ENCODE measurements at places on chromosomes 2 and 18.
A peak's percentile ranks its signal among the peaks of the same experiment; 100 is the strongest.

- H3K27ac ChIP-seq, result no peak overlapping the region
- H3K36me3 ChIP-seq, result no peaks in the 10 kb centered on the region
- H3K4me1 ChIP-seq, result no peaks in the 10 kb centered on the region
- H3K27me3 ChIP-seq, result no peaks in the 10 kb centered on the region
Measured at GRCh38 chr18:74784752-74785151, 187.1 kb downstream of the ZNF407 start.

DNA sequence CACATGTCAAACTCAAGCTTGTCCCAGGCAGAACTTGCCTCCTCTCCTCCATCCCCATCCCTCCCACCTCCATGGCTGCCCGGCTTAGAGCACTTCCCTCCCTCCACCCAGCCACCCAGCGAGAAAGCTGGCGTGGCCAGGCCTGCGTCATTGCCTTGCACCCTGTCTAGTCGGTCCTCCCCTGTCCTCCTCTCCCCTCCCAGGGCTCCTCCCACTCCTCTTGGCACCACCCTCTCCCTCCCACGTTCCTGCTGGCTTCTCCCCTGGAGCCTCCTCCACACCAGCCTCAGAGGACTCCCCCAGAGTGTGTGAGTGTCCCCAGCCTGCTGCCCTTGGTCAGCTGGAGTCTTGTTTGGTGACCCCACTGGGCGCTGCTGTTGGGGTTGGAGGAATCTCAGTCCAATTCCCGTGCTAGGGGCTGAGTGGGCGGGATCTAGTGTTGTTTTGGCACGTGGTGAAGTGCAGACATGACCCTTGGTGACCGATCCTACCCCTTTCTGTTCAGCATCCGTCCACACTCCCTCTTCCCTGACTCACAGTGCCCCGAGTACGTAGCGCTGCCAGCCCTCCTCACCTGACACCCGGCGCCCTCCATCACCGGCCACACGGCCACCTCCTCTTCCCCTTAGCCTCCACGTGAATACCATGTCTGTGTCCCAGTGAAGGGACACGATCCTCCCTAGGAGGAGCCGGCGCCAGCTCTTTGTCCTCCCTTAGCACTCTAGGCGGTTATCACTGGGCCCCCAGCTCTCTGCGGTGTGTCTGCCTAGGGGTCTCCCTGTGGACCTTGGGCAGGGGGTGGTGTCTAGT, 41.4 kb downstream of the ATP6V1C2 start:
- no peak for DNase-seq
- no peaks in the 10 kb centered on the region for H3K27me3 ChIP-seq
- H3K36me3 ChIP-seq, result no peaks in the 10 kb centered on the region
- no peaks in the 10 kb centered on the region for H3K4me1 ChIP-seq

- no peaks in the 10 kb centered on the region for H3K27me3 ChIP-seq
- DNase-seq, result no peak
- no peaks in the 10 kb centered on the region for H3K4me1 ChIP-seq
- H3K27ac ChIP-seq, result no peak overlapping the region
- no peaks in the 10 kb centered on the region for H3K36me3 ChIP-seq
Measured at GRCh38 chr2:176390276-176391147, 121.3 kb downstream of the MTX2 start.

DNA sequence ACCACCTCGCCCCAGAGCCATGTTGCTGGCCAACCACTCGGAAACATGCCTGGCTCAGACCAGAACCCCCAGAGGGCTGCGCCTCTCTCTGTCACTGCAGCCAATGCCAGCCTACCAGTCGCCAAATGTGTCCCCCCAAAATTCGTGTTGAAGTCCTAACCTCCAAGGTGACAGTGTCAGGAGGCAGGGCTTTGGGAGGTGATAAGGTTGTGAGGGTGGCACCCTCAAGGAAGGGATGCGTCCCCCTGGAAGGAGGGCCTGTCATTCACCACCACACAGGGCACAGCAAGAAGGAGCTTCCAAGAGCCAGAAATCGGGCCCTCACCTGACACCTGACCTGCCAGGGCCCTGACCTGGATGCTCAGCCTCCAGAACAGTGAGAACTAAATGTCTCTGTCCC, 291.9 kb upstream of the SALL3 start:
- H3K27ac ChIP-seq, result no peak overlapping the region
- no peaks in the 10 kb centered on the region for H3K36me3 ChIP-seq
- H3K27me3 ChIP-seq, result no peaks in the 10 kb centered on the region
- H3K4me1 ChIP-seq, result no peaks in the 10 kb centered on the region
- DNase-seq, result no peak

DNA sequence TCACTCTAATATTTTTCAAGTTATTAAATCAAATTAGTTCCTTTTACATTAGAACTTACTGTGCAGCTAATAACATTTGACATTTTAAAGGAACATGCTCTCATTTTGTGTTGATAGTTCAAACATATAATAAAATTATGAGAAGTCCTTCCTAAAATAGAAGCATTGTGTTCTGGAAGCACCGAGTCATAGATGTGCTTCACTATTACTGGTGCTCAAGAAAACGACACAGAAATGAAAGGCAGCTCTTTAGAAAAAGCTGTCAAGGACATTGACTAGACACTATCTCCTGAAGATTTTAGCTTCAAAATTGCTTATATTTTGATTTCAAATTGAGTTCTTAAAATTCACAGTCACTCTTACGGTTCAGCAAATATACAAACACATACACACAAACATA, 338.3 kb downstream of the NBAS start:
- H3K27ac ChIP-seq, result no peak overlapping the region
- peaks cover 9% of the 10 kb centered on the region for H3K36me3 ChIP-seq
- DNase-seq, result no peak
- no peaks in the 10 kb centered on the region for H3K27me3 ChIP-seq
- no peak overlapping the region for H3K4me3 ChIP-seq

DNA sequence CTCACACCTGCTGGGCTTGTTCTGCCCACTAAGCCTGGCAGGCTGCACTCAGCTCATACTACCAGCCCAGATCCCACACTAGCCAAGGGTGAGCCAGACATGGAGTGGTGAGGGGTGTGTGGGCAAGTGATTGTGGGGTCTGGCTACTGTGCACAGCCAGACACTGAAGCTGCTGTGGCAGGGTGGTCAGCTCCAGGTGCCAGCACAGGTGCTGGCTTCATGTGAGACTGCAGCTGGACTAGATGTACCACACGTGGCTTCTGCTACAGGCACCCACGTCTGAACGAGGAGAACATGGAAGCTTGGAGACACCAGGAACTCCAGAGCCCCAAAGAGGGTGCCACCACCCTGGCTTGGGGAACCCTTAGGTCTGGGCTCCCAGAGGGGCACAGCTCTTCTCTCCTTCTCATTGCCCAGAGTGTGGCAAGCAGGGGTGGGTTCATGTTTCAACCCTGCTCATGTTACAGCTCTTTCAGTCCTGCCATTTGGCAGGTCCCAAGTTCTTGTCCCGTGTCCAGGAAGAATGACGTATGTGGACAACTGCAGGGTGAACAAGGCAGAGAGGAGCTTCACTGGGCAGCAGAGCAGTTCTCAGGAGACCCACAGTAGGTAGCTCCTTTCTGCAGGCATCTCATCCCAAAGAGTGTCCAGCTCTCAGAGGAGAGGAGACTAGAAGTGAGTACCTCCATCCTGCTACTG, 1624.2 kb upstream of the TMEFF2 start:
- no peaks in the 10 kb centered on the region for H3K4me1 ChIP-seq
- H3K27ac ChIP-seq, result no peak overlapping the region
- H3K27me3 ChIP-seq, result no peaks in the 10 kb centered on the region
- no peaks in the 10 kb centered on the region for H3K36me3 ChIP-seq

DNA sequence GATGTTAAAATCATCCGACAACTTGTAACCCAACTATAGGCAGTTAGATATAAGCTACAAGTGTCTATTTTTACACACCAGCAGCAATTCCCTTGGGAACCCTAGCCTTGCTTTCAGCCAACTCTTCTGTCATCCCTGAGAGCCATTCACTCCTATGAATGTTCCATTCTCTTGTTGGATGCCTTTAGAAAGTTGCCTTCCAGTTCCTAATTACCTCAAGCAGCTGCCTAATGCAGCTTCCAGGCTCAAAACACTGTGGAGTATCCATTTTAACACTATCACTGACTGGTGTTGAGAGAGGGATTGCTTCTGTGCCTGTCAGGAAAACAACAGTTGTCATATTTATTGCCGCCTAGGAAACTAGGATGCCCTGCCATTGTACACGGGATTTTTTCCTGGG, 402.0 kb upstream of the ACVR2A start:
- H3K36me3 ChIP-seq, result no peaks in the 10 kb centered on the region
- H3K4me3 ChIP-seq, result no peak overlapping the region
- H3K4me1 ChIP-seq, result no peaks in the 10 kb centered on the region
- H3K27me3 ChIP-seq, result no peaks in the 10 kb centered on the region

DNA sequence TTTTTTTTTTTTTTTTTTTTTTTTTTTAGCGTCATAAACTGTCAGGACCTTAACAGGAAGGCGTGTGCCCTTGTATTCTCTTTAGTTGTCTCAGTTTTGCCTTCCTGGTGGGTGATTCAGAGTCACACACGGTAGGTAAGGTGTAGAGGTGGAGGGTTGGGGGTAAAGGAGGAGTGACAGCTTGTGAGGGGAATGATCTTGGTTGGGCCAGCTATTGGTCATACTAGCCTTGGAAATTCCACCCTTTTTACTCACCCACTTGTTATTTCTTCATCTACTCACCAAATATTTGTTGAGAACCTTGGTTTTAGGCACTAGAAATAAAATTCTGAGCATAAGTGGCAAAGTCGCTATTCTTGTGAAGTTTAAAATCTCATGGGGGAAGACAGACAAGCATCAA, 22.2 kb downstream of the SMIM21 start:
- H3K4me3 ChIP-seq, result no peak overlapping the region
- no peak overlapping the region for H3K27ac ChIP-seq
- DNase-seq, result no peak
- H3K4me1 ChIP-seq, result peaks cover 14% of the 10 kb centered on the region
- H3K36me3 ChIP-seq, result no peaks in the 10 kb centered on the region

GRCh38 chr2:11828933-11829323, 82.5 kb downstream of the LPIN1 start:
- peak overlapping the region; percentile 57 for H3K27ac ChIP-seq
- no peak for DNase-seq
- H3K4me3 ChIP-seq, result no peak overlapping the region
- H3K4me1 ChIP-seq, result peaks cover 22% of the 10 kb centered on the region
- H3K27me3 ChIP-seq, result no peaks in the 10 kb centered on the region

DNA sequence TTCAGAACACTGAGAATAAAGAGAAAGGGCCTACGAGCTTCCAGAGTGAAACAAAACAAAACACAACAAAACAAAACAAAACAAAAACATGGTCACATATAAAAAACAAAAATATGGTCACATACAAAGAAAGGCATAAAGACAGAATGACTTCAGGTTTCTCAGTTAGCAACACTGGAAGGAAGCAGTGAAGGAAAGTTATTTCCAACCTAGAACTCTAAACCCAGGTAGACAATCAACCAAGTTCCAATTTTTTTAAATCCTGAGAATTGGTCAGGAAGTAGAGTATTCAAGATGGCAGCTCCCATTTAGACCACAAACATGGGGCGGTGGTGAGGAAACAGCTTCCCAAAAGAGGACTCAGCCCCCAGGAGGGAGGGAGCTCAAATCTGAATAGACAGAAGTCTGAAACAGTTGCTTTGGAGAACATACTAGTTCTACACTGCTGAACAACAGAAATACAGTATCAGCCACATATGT, 9.1 kb downstream of the DRC1 start:
- no peak for DNase-seq
- no peak overlapping the region for H3K4me3 ChIP-seq
- no peaks in the 10 kb centered on the region for H3K36me3 ChIP-seq
- H3K4me1 ChIP-seq, result no peaks in the 10 kb centered on the region
- H3K27ac ChIP-seq, result no peak overlapping the region

- peaks cover 38% of the 10 kb centered on the region for H3K36me3 ChIP-seq
- H3K4me3 ChIP-seq, result no peak overlapping the region
- H3K27me3 ChIP-seq, result no peaks in the 10 kb centered on the region
- DNase-seq, result no peak
Measured at GRCh38 chr18:46080156-46080555, 8.1 kb upstream of the PSTPIP2 start.

GRCh38 chr2:235582729-235583128, 88.9 kb downstream of the AGAP1 start:
- no peaks in the 10 kb centered on the region for H3K36me3 ChIP-seq
- H3K27ac ChIP-seq, result no peak overlapping the region
- no peak overlapping the region for H3K4me3 ChIP-seq
- no peak for DNase-seq

DNA sequence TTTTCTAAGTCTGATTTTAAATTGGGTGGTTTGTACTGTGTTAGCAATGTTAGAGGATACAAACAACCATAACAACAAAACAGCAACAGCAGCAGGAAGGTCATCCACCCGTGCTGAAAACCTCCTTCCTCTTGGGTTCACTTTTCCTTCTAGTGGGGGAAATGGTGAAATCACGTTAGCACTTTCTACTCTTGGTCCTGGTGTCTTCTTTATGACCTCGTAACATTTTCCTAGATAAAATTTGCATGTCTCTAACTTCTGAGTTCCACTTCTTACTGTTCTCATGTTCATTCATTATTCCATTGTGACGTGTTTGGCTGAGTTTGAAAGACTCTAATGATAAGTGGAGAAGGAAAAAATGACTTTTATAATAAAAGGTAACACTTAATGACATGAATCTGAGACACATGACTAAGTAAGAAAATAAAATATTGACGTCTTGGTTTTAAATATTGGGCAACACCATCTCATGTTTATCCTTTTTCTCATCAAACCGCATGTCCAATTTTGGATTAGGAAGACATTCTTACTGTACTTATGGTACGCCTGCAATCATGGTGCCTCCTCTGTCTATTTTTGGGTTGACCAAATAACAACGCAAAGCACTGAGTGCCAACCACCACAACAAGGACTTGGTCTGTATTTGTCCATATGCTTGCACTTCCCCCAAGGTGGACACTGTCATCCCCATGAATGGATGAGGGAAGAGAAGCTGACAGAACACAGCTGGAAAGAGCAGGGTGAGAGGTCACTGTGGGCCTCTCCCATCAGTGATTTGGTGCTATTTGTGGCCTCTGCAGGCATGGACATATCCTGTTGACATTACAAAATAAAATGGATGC, 25.7 kb upstream of the IL1R1 start:
- H3K4me3 ChIP-seq, result no peak overlapping the region
- DNase-seq, result no peak
- H3K36me3 ChIP-seq, result no peaks in the 10 kb centered on the region
- no peaks in the 10 kb centered on the region for H3K27me3 ChIP-seq

GRCh38 chr18:28854964-28855363, 678.0 kb upstream of the CDH2 start:
- H3K4me3 ChIP-seq, result no peak overlapping the region
- H3K27me3 ChIP-seq, result no peaks in the 10 kb centered on the region
- H3K27ac ChIP-seq, result no peak overlapping the region
- DNase-seq, result no peak
- H3K36me3 ChIP-seq, result no peaks in the 10 kb centered on the region
- H3K4me1 ChIP-seq, result peaks cover 13% of the 10 kb centered on the region

DNA sequence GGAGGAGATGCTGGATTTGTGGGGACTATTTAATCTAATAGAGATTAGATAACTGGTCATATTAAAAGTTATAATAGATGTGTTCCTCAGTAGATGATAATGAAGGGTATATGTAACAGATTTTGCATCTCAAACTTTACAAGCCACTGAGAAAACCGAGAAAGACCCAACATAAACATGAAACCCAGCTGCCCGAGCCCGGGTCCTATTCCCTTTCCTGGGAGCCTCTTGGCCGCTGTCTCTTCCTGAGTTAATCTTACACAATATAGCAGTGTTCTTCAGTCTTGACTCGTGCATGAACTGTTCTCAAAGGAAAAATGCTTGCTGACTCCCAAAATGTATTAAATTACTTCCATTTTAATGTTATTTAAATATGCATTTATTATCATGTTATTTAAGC, 94.5 kb downstream of the COPS8 start:
- H3K27me3 ChIP-seq, result no peaks in the 10 kb centered on the region
- no peak overlapping the region for H3K4me3 ChIP-seq
- no peak for DNase-seq
- H3K4me1 ChIP-seq, result peaks cover 4% of the 10 kb centered on the region

- H3K36me3 ChIP-seq, result no peaks in the 10 kb centered on the region
- no peak for DNase-seq
- no peak overlapping the region for H3K27ac ChIP-seq
- H3K4me3 ChIP-seq, result no peak overlapping the region
- H3K27me3 ChIP-seq, result no peaks in the 10 kb centered on the region
Measured at GRCh38 chr2:102100371-102101096, 42.0 kb upstream of the IL1R1 start.
